ENCODE measurements at places on chromosomes 6 and 20.
A peak's percentile ranks its signal among the peaks of the same experiment; 100 is the strongest.

GRCh38 chr6:115514656-115515055 lies 546.0 kb downstream of the FRK start:
- DNase-seq: no peak

GRCh38 chr6:167151648-167152047 lies 6.1 kb downstream of the GPR31 start:
- no peak for DNase-seq

GRCh38 chr20:41249411-41250281 lies 67.9 kb downstream of the ZHX3 start:
- DNase-seq: peak; percentile 42

- no peak for DNase-seq
These were observed 68.3 kb upstream of the BTBD3 start for GRCh38 chr20:11849270-11849915.

GRCh38 chr6:167647306-167647705 lies 179.4 kb upstream of the AFDN start:
- DNase-seq: no peak

GRCh38 chr20:15140286-15140685 lies 802.9 kb upstream of the FLRT3 start:
- no peak for DNase-seq
